GM12891 (cell line): ENCODE measurements at places on chromosomes 2 and 18.
A peak's percentile ranks its signal among the peaks of the same experiment; 100 is the strongest.

GRCh38 chr18:22567794-22568193, 150.1 kb upstream of the CTAGE1 start:
- DNase-seq: no peak

DNA sequence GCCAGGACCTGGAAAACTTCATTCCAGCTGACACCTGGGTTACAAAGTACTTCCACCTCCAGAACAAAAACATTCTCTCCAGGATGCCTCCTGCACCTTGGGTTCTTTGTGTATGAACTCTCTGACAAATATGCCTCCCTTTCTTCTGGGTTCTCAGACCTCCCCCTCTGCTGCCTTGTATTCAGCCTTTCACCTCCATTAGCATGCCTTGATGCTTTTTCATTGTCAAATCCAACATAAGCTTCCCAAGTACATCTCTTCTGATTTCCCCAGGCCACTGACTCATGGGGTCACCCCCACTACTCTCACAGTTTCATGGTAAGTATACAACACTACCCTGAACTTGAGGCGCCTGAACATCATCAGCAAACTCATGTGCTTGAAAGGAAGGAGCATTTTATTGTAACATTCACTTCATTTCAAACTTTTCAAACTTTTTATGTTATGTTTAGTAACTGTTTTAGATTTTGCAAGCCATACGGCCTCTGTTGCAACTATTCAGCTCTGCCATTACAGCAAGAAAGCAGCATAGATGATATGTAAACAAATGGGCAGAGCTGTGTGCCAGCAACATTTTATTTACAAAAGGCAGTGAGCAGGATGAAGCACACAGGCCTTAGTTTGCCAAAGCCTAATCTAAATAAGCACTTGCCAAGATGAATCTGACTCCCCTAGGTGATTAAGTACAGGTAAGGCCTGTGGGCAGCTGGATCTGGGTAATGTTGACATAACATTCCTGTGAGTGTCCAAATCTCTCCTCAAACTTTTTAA, 32.5 kb upstream of the MRPS9 start:
- DNase-seq: no peak

DNA sequence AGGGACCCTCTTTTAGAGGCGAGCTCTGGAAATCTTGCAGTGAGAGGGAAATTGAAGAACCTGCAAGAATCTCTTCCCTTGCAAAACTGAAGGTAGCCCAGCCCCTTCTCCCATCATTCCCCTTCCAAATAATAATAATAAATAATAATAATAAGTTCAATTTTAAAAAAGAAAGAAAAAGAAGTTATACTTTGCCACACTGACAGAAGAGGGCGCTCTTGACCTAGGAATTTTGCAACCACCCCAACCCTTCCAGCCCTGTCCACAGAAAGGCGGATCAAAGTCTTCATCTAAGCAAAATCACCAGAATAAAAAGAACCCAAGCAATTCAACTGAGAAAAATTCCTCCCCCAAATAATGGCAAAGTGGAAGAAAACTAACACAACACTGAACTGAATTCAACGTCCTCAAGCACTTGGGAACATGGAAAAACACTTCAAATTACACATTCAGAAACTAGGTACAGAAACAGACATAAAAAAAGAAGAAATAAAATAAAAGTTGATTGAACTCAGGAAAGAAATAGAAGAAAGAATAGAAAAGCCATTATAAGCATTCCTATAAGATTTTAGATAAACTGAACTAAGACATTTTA, 98.9 kb upstream of the GLS start:
- DNase-seq: peak; percentile 31

DNA sequence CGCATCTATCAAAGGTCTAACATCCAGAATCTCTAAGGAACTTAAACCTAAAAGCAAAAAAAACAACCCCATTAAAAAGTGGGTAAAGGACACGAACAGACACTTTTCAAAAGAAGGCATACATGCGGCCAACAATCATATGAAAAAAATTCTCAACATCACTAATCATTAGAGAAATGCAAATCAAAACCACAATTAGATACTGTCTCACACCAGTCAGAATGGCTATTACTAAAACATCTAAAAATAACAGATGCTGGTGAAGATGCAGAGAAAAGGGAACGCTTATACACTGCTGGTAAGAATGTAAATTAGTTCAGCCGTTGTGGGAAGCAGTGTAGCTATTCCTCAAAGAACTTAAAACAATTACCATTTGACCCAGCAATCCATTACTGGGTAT, 38.0 kb downstream of the PPP3R1 start:
- no peak for DNase-seq

GRCh38 chr2:111221701-111222100, 101.0 kb downstream of the BCL2L11 start:
- no peak for DNase-seq

GRCh38 chr2:38997781-38998180, 108.1 kb downstream of the ARHGEF33 start:
- no peak for DNase-seq

- no peak for DNase-seq
These were observed 3.4 kb upstream of the NARS1 start for GRCh38 chr18:57624988-57625387.

GRCh38 chr2:73069855-73070642, 1.5 kb downstream of the SFXN5 start:
- no peak for DNase-seq

DNA sequence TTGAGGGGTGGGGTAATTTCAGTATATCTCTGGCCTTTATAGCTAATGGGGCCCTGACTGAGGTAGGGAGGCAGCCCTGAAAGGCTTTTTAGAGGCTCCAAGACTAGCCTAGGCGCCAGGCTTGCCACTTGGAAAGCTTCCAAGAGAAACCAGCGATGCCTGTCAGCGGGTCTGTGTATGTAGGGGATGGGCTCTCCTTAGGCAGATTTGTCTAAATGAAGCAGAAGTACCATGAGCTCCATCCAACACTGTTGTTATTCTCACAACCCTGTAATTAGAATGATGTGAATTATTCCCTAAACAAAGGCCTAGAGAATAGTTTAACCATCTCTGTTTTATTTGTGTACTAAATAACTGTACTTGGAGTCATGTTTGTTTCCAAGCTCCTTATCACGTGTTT, 138.1 kb downstream of the B3GNT2 start:
- DNase-seq: no peak

DNA sequence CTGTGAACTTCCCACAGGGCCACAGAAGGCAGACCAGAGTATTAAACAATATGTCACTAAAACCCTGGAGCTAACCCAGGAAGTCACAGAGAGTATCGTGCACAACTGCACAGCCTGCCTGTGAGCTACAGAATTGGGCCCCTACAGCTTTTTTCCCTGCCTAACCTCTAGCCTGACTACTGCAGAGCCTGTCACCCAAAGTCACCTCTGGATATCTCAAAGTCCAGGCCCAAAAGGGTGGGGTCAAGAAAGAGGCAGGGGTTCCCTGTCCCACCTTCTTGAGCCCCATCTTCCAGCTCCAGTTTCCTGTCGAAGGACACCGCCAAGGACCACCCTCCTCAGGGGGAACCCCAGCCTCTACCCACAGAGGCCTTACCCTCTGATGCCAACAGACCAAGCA, 13.5 kb downstream of the GAD1 start:
- DNase-seq: no peak

DNA sequence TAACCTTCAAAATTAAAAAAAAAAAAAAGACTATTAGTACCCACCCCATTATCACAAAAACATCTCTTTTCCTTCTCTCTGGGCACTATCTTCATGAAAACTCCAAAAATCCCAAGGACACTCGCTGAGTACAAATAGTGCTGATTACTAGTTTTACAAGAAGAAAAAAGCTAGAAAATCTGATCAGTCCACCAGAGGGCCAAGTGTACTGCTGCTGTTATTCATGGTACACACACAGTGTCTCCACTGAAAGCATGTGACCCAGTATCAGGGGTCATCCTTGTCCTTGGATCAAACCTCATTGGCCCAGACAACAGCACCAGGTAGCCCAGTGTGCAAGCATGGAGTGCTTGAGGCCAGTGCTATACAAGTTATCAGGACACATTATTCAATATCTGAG, 382.7 kb upstream of the KLHL29 start:
- no peak for DNase-seq
